ENCODE measurements at places on chromosomes 12 and 14.
A peak's percentile ranks its signal among the peaks of the same experiment; 100 is the strongest.

GRCh38 chr12:94571556-94571955 is 78.8 kb downstream of the TMCC3 start:
- peak; percentile 15 for DNase-seq

DNA sequence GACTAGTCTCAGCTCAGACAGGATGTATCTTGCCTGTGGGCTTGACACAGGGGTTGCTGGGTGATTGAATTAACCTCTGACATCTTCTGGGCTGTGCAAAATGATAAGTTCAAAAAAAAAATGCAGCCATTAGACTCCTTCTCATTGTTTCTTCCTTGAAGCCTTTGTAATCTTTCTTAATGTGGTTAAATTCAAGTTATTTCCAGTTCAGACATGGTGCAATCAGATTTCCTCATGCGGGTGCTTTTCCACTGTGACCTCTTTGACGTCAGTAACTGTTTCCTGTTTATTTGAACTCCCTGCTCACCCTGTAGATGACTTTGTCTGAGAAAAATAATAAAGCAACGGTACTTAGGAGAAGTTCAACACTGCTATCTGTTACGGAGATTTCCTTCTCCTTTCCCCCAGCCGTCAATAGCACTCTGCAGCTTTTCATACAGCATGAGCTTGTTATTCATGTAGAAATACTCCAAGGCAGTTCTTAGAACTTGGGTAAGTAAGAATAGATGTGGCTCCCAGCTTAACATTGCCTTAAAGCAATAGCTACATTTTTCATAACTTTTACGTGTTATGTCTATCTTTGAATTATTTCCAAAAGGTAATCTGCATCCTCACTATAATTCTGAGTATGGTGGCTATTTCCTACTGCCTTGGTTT is 155.5 kb downstream of the PRKCH start:
- DNase-seq, result peak; percentile 64

DNA sequence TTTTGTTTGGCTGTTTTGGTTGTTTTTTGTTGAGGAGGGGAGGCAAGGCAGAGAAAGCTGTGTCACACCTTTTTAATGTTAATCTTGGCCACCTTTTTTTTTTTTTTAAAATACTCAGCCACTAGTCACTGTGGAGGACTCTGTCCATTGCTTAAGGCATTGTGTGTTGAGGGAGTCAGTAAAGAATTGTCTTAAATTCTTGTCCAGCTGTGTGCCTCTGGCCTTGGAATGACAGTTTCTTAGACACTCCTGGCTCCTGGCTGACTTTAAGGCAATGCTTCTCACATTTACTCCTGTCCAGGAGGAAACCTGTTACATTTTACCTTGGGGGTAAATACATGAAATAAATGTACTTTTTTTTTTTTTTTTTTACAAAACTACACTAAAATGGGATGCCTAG is 18.1 kb upstream of the SMCO2 start:
- DNase-seq, result no peak

- no peak for DNase-seq
These were observed 85.8 kb upstream of the BCAT1 start for GRCh38 chr12:25034676-25035075.

DNA sequence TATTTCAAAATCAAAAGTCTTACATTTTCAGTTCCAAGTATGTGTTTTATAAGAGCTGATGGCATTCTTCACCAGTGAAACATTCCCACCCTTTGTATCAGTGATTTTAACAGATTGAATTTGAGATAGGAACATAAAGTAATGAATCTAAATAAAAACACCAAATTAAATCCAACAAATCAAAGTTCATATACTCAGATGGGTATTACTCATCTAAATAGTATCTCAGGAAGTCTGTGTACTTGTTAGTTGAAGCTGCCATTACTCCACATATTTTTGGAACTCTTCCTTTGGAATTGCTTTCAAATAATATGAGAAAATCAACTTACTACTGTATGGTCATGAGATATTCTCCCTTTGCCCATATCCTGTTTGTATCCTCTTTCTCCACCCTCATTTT is 89.1 kb downstream of the MIA2 start:
- no peak for DNase-seq

DNA sequence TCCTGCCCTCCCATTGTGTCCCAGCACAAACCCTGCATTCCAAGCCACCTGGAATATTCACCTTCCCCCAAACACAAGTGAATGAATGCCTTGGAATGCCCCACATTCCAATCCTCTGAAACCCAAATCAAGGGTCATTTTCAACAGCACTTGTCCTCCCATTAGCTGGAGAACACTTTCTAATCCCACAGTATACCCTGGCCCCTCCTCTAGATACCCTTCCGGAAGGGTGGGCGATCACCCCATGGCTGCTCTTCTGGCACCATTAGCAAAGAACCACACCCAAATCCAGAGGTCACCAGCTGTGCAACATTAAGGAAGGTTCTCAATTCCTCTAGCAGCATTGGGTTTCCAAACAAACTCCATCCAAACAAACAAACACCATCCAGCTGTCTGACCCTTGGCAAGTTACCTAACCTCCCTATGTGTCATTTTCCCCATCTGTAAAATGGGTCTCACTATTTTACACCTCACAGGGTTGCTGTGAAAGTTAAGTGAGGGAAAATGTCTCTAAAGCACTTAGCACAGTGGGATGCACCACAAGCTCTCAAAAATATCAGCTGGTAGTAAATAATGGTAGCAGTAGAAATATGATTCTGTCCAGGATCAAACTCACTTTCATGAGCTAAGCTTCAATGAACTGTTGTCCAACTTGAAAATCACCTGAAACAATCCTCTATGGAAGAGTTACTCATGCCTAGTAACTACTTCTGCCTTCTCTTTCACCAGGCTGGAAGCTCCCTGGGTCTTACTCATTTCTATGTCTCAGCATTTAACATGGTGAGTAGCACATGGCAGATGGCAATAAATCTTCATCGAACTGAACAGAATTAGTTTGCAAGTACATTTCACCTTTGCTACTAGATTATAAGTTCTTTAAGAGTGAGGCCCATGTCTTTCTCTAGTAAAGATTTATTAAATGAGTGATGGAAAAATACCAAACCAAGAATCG is 5.3 kb downstream of the NUAK1 start:
- no peak for DNase-seq

GRCh38 chr14:54730156-54730961 is 163.4 kb downstream of the SAMD4A start:
- DNase-seq, result peak; percentile 94

DNA sequence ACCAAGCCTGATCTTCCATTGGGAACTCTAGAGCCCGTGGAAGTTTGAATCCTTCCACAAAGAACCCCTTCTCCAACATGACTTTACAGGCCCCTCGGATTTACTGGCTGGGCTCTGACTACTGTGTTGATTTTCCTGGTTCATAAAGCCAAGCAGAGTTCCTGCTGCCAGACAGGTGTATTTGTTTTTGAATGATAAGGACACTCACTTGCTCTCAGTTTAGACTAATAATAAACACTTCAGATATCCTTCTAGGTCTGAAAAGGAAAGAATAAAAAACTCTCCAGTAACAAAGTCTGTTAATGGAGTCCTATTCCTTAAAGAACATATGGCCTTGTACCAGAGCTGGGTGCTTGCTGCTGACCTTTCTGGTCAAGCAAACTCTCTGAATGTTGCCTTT is 31.0 kb downstream of the SIX1 start:
- no peak for DNase-seq

GRCh38 chr12:118373616-118374015 is 909 bp upstream of the TAOK3 start:
- no peak for DNase-seq

DNA sequence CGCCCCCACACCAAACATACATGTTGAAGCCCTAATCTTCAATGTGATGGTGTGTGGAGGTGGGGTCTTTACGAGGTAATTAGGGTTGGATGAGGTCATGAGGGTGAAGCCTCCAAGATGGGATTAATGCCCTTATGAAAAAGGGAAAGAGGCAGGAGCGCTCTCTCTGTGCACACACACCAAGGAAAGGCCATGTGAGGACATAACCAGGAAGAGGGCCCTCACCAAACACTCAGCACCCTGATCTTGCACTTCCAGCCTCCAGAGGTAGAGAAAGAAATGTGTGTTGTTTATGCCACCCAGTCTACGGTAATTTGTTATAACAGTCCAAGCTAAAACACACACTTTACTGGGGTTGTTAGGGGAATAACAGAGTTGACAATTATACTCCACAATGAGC is 14.6 kb upstream of the PITPNM2 start:
- DNase-seq, result no peak

DNA sequence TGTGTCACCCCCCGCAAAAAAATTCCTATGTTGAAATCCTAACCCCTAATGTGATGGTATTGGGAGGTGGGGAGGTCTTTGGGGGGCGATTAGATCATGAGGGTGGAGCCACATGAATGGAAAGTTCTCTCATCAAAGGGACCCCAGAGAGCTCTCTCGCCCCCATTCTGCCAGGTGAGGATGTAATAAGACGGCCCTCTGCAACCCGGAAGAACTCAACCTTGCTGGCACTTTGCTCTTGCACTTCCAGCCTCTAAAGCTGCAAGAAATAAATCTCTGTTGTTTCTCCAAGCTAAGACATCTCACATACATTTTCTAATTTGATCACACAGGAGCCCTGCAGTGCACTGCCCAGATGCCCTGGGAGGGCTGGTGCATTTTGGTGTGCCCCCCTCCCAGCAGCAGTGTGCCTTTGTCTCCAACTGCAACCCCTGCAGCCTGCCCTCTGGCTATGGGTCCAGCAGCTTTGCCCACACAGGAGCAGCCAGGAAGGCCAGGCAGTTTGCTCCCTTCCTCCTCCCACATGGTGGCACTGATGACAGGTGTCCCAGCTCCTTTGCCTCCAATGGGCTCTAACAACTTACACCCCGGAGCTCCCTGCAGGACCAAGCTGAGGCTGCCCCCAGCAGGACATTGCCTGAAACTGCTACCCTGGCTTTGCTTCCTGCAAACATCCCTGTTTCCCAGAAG is 59.3 kb downstream of the C14orf132 start:
- DNase-seq, result no peak

DNA sequence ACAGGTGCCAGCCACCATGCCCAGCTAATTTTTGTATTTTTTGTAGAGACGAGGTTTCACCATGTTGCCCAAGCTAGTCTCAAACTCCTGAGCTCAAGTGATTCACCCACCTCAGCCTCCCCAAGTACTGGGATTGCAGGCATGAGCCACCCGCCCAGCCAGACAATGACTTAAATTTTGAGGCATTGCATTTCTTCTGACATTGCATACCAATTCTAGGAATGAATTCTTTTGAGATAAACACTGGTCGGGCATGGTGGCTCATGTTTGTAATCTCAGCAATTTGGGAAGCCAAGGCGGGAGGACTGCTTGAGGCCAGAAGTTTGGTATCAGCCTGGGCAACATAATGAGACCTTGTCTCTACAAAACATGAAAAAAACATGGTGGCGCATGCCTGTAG is 2.5 kb upstream of the CELA1 start:
- no peak for DNase-seq

GRCh38 chr12:12474471-12474928 is 88.2 kb downstream of the DUSP16 start:
- no peak for DNase-seq

DNA sequence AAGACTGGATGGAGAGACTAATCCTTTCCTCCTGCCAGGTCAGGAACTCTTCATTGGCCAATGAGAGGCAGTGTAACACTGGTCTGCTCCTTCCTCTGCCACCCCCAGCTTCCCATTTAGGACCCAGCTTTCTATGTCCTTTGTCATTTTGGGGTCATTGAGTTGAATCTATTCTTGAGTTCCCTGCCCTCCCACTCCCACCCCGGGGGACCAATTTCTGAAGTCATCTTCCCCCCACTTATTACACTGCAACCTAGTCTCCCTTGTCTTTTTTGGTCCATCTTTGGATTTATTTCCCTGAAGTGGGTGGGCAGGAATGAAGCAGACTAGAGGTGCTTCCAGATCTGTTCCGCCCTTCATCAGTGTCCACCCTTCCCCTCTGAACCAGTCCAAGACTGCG is 7.6 kb upstream of the ITGA5 start:
- DNase-seq, result no peak
